Kidney epithelial cell (primary cell): ENCODE measurements at places on chromosomes 6 and 20.

DNA sequence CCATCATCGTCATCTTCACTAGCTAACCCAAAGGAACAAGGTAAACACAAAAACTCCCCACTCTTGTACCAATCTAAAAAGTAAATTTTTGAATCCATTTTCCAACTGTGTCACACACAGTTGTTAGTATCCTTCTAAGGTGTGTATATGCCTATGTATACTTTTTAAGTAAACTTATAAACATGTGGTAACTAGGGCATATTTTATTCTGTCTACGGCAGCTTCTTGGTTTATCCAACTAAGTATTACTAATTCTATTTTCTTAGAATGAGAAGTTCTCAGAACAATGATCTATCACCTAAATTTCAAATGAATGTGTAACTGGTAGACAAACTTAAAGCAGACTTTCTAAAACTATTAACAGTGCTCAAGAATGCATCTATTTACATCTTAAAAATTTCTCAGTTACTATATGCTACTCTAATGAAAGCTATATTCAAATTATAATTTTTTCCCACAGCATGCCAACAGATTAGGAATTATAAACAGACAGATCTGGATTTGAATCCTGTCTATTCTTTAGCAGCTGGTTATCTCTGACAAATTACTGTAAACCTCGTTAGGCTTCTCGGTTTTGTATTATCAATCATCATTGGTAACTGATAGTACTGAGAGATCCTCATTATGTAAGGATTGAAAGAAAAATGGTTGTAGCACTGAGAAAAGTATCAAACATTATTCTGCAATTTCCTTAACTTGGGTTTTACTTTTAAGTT lies 1.8 kb upstream of the PLN start:
- DNase-seq: no peak

- no peak for DNase-seq
Observed at GRCh38 chr6:109342506-109342905, 39.8 kb downstream of the CD164 start.

DNA sequence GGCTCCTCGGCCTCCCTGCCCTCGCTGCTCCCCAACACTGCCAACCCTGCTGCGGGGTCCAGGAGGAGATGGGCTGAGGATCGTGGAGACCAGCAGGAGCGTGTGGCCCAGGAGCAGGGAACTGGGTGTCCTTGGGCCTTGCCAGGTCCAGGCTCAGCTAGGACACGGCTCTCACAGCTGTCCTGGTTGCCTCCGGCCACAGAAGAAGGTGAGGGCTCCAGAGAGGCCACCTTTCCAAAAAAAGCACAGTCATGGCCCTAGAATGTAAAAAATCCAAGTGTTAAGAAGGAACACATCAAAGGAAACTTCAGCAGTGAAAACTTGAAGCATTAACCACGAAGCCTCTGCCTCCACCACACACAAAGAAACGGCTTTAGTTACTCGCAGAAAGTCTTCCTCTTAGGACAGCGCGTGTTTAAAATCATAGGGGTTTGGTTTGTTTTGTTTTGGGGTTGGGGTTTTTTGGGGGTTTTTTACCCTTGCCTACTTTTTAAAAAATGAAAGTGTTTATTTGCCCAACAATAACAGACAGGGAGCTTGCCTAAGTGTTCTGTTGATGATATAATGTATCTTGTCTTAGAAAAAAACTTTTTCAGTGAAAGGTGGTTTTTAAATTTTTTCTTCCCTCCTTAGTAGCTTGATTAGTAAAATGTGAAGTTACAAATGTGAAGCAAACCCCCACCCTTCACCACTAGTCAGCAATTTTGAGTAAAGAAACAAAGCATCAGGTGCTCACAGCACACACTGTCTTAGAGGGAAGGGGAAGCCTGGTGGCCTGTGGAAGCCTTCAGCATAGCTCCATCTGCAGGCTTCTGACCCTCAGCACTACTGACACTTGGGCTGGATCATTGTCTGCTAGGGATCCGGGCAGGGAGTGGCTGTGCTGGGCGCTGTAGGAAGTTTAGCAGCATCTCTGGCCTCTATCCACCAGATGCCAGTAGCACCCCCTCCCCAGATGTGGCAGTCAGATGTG lies 60.0 kb downstream of the PTPN1 start:
- no peak for DNase-seq

DNA sequence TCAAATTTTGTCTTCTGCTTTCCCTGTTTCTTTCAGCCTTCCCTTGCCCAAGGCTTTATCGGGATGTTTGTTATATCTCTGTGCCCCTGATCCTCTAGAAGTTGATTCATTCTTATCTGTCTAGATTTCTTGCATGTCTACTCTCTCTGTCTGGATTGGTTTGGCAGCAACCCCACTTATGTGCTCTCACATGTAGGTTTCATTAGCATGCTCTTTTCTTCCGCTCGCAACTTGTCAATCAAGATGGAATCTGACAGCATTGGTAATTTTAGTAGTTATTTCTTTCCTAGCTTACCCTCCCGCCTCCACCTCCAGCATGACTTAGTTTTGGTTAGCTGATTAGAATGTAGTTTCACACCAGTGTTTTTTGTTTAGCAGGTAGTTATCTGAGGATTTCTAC lies 39.3 kb downstream of the LRRC1 start:
- DNase-seq: no peak
